Neural crest cell (in vitro differentiated cells): ENCODE measurements at places on chromosomes 2 and 18. TPM values are rescaled to one million over a fixed set of nuclear protein-coding genes. Genes with fewer than 3 reads are reported as not detected.

DNA sequence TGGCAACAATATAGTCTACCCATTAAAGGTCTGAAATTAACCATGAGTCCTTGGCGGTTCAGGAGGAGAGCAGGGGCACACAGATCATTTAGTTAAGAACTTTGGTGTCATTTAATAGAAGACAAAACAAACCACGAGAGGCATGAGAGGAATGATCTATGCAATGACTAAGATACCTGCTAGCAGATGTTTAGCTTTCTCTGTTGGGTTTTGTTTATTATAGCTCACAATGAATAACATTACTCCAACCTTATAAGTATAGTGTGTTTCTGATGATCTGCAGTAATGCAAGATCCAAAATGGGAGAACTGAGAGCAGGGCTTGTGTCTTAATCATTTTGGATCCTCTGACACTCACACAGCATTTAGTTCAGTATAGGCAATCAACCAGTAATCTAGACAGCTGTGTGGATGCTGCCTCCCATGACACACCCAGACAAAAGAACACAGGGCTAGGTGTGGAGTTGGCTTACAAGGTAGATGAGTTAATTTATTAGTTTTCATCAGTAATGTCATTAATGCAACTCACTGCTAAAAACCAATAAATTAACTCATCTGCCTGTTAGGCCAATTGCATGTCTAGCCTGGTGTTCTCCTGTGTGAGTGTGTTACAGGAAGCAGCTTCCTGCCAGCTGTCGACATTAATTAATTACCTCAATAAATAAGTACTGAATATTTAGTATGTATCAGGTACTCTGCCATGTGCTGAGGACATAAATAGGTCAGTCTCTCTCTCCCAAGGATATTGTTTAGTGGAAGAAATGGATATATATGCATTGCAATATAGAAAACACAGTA lies 92.3 kb downstream of the CLIP4 start:
- no peak overlapping the region for H3K27ac ChIP-seq
- no peaks in the 10 kb centered on the region for H3K36me3 ChIP-seq
- H3K4me1 ChIP-seq: peaks cover 4% of the 10 kb centered on the region
- H3K27me3 ChIP-seq: no peaks in the 10 kb centered on the region

DNA sequence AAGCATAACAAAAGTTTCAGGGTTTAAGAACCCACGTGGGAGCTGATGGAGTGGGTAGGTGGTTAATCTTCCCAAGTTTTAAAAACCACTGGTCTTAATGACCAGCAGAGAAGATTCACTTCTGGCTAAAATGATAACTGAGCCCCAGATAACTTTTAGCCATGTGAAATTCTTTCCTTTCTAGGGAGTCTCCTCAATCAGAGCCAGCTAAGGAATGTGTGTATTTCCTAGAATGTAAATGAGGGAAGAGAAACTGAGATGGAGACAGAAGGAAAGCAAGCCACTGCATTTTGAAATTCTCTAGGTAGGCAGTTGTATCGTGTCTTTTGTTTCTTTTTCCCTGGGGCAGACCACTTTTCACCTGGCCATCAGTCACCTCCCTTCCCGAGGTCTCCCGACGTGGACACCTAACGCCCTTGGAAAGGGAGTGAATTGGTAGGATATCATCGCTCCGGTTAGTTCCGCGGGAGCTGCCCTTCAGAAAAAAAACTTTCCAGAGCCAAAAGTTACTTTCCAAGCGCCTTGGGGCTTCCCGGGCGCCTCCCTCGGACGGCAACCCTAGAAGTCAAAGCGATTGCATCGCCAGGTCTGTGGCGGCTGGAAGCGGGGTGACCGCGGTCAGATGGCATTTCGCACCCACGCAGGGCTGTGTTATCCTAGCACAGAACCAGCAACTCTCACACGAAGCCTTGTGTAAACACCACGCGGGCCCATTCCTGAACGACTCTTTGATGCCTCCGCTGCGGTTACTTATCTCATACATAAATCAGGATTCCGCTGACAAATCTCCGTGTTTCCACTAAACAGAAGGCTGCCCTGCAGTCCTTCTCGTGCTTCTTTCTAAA lies 1.3 kb downstream of the COLEC12 start:
- H3K4me3 ChIP-seq: peak overlapping the region; percentile 83
- peaks cover 75% of the 10 kb centered on the region for H3K27me3 ChIP-seq
- H3K36me3 ChIP-seq: no peaks in the 10 kb centered on the region
- no peak overlapping the region for H3K27ac ChIP-seq
- no peak for DNase-seq

PDE1A gene
- 27.4 and 27.8 TPM in 2 replicates for total RNA-seq

RSAD2 gene
- 1.0 and 1.1 TPM in 2 replicates for total RNA-seq

NCOA1 gene
- 19.8 and 20.1 TPM in 2 replicates for total RNA-seq

IL1R1 gene
- 0.14 TPM in 1 of 2 replicates, not detected in the other for total RNA-seq

DNA sequence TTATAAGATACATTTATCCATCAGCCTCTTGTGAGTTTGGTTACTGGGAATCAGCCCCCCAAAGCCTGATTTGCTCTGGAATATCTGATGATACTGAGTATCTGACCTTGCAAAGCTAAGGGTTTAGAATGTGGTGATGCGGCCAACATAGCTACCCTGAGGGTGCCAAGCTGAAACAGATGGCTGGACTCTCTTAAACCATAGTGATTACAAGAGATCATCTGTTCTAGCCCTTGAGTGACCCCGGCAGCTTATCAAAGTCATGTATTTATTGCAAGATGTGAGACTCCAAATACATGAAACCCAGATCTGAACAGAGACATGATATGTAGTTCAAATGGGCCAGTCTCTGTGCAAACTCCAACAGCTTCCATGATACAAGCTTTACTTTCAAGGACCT lies 78.2 kb upstream of the CABLES1 start:
- no peak overlapping the region for H3K27ac ChIP-seq
- H3K4me3 ChIP-seq: no peak overlapping the region
- DNase-seq: no peak

GCG gene
- total RNA-seq: 0.27 TPM in 1 of 2 replicates, not detected in the other

GRCh38 chr18:60406721-60407120 lies 34.1 kb upstream of the MC4R start:
- H3K4me1 ChIP-seq: no peaks in the 10 kb centered on the region
- H3K27ac ChIP-seq: no peak overlapping the region
- peaks cover 15% of the 10 kb centered on the region for H3K27me3 ChIP-seq
- DNase-seq: no peak
- H3K36me3 ChIP-seq: no peaks in the 10 kb centered on the region

SLC16A14 gene
- total RNA-seq: 13.0 and 14.2 TPM in 2 replicates

DNA sequence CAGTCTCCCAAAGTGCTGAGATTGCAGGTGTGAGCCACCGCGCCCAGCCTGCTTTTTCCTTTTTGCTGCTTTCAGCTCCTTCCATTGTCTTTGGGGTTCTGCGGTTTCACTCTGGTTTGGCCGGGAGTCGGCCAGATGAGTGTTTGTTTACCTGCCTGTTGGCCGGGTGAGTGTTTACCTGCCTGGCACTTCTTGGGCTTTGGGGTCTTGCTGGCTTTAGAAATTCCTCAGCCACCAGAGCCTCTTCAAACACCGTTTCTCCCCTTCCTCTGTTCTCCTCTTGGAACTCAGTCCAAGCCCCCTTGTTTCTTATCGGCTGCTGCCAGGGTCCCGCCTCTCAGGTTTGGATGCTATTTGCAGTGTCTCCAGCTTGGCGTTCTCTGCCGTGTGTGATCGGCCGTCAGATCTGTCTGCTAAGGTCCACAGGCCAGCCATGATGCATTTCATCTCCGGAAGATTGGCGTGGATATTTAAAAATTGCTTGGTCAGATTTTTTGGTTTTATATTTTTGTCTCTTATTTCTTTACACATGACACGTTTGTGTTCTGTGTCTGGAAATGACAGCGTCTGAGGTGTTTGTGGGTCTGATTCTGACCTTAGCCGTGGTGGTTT lies 14.2 kb upstream of the GAL3ST2 start:
- peaks cover 15% of the 10 kb centered on the region for H3K4me1 ChIP-seq
- no peaks in the 10 kb centered on the region for H3K27me3 ChIP-seq
- H3K36me3 ChIP-seq: peaks cover 11% of the 10 kb centered on the region
- no peak overlapping the region for H3K27ac ChIP-seq
- no peak for DNase-seq

DNA sequence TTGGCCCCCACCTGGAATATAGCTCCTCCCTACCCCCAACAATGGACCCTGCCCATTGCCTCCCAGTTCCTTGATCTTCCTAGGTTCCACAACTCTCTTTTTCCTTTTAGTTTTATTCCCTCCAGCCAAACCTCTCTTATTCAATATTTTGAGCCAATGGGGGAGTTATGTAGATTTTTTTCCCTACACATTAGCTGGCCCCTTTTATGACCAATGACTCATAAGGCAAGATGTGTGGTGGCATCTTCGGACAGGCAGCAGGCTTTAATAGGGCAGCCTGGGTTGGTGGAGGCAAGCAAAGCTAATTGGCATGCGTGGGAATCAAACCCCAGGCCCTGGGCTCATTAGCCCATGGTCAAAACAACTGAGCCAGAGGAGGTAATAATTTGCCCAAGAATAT lies 9.2 kb downstream of the GRP start:
- peaks cover 83% of the 10 kb centered on the region for H3K27me3 ChIP-seq
- no peak overlapping the region for H3K27ac ChIP-seq
- H3K4me1 ChIP-seq: no peaks in the 10 kb centered on the region
- H3K4me3 ChIP-seq: no peak overlapping the region
- H3K36me3 ChIP-seq: no peaks in the 10 kb centered on the region
- DNase-seq: no peak

DNA sequence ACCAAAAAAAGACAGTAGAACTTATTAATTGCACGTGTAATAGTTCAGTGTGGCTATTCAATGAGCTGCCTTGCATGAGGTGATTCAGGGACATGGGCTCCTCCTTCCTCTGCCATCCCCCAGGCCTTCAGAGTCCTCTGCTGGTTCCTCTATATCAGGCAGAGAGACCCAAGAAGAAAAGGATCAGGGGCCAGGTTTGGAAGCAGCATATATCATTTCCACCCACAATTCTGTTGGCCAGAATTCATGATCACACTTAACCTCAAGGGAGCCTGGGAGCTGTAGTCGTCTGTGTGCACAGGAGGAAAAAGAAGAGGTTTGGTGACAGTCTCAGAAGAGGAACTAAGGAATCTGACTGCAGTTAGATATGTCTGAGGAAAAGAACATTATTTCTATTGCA lies 114.0 kb upstream of the GLS start:
- no peaks in the 10 kb centered on the region for H3K36me3 ChIP-seq
- no peak for DNase-seq
- no peak overlapping the region for H3K4me3 ChIP-seq
- no peaks in the 10 kb centered on the region for H3K4me1 ChIP-seq

DNA sequence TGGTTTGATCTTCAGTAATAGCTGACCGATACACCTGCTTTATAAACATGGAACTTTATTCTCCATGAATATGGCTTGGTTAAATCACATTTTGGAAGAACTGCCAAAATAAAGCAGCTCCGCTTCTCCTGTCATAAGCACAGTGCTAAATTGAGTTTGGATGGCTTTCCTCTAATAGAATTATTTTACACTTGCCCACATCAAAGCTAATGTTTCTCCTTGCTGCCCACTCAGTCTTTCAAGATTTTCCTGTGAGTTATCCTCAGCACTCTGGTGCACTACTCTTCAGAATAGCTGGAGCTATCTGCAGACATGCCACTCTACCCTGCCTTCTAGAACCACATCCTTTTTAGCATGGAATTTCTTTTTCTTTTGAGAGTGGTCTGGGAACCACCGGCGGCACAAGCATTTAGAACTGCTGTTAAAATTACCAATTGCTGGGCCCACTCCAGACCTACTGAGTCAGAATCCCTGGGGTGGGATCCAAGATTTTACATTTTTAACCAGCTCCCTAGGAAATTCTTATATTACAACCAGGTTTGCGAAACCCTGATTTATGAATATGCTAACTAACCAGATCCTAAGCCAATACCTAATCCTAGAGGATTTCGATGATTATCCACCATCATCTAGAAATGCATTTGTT lies 283.3 kb downstream of the AFF3 start:
- H3K27me3 ChIP-seq: no peaks in the 10 kb centered on the region
- no peak for DNase-seq
- no peak overlapping the region for H3K4me3 ChIP-seq
- no peaks in the 10 kb centered on the region for H3K4me1 ChIP-seq
- no peak overlapping the region for H3K27ac ChIP-seq
- no peaks in the 10 kb centered on the region for H3K36me3 ChIP-seq

DNA sequence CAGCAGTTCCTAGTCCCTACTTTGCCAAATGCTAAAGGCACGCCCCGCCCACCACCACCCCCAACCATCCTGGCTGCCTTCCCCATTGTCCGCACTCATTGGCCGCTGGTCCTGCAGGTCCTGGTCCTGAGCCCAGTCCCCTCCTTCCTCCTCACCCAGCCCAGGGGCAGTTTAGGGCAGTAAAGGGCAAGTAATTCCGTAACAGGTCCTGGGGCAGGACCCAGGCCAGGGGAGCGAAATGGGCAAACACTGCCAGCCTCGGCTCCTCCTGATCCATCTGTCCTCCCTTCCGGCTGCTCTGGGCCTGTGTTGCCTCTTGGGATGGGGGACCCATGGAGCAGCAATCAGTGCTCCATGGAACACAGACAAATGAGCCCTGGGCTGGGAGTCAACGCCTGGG lies 6.1 kb downstream of the ADCY3 start:
- H3K4me1 ChIP-seq: peaks cover 22% of the 10 kb centered on the region
- no peak overlapping the region for H3K27ac ChIP-seq
- peaks cover 14% of the 10 kb centered on the region for H3K36me3 ChIP-seq
- H3K4me3 ChIP-seq: peak overlapping the region; percentile 23
- no peak for DNase-seq

FAHD2B gene
- 39.2 and 41.1 TPM in 2 replicates for total RNA-seq

DNA sequence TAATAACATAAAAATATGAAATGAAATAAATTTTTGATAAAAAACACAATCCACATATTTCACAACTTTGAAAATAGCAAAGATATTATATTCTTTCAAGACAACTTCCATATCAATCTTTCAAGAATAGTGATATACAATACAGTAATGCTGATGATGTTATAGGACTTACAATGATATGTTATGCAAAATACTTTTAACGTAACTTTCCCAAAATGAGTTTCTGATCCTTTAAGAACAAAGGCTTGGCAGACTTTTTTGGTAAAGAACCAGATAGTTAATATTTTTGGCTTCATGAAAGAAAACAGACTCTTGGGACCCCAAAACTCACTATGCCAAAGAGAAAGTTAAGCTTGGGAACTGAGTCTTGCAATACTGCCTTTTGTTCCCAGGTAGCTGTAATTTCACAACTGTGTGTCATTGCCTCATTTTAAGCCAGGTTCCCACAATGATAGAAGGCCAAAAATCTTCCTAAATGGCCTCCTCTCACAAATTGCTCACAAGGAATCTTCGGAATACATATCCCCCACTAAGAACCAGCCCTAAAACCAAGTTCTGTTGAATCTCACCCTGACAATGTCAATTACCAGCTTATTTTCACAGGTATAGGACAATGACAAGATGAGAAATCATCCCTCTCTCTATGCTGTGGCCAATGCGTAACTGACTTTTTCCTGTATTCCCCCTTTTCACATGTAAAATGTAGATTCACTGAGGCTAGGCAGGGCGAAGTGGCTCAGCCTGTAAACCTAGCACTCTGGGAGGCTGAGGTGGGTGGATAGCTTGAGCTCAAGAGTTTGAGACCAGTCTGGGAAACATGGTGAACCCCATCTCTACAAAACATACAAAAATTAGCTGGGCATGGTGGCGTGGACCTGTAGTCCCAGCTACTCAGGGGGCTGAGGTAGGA lies 54.8 kb upstream of the STRN start:
- no peaks in the 10 kb centered on the region for H3K4me1 ChIP-seq
- H3K4me3 ChIP-seq: no peak overlapping the region
- peak overlapping the region; percentile 3 for H3K27ac ChIP-seq
- DNase-seq: no peak
- peaks cover 8% of the 10 kb centered on the region for H3K36me3 ChIP-seq

SERPINB4 gene
- total RNA-seq: not detected in 2 replicates

CERS6 gene
- 27.2 and 27.4 TPM in 2 replicates for total RNA-seq

XDH gene
- total RNA-seq: 0.75 and 1.5 TPM in 2 replicates

METTL4 gene
- total RNA-seq: 12.6 and 13.2 TPM in 2 replicates

GRCh38 chr2:236536727-236537398 lies 32.8 kb upstream of the ACKR3 start:
- peaks cover 5% of the 10 kb centered on the region for H3K4me1 ChIP-seq
- no peak for DNase-seq
- no peaks in the 10 kb centered on the region for H3K27me3 ChIP-seq
- H3K36me3 ChIP-seq: no peaks in the 10 kb centered on the region
- H3K27ac ChIP-seq: no peak overlapping the region
- H3K4me3 ChIP-seq: no peak overlapping the region
